ENCODE measurements at places on chromosomes 16 and 17. TPM values are rescaled to one million over a fixed set of nuclear protein-coding genes. Genes with fewer than 3 reads are reported as not detected.

Gene KRTAP4-7
- total RNA-seq, result not detected

- DNase-seq, result peak; percentile 87
Observed at GRCh38 chr16:56356276-56357240, 68.8 kb downstream of the AMFR start.

- DNase-seq, result no peak
Observed at GRCh38 chr16:47660540-47660939, 199.4 kb downstream of the PHKB start.

- no peak for DNase-seq
Observed at GRCh38 chr16:27052007-27052406, 14.7 kb upstream of the C16orf82 start.

Gene ASB16
- 0.23 TPM for total RNA-seq

- peak; percentile 58 for DNase-seq
Observed at GRCh38 chr17:17514993-17515933, 19.1 kb upstream of the RASD1 start.

GRCh38 chr16:24164416-24164815 lies 91.7 kb upstream of the CACNG3 start:
- DNase-seq, result no peak

- DNase-seq, result no peak
Observed at GRCh38 chr16:79184464-79185030, 416.0 kb downstream of the MAF start.

Gene SLFN5
- 4.8 TPM for total RNA-seq

GRCh38 chr17:67602974-67603373 lies 114.8 kb upstream of the NOL11 start:
- DNase-seq, result peak; percentile 62

Gene TAT
- total RNA-seq, result 0.66 TPM

GRCh38 chr17:7704601-7705268 lies at the start of gene EFNB3:
EFNB3 (plus strand) TSS chr17:7705202; CDS start chr17:7705599, 397 bp downstream.
- peak; percentile 79 for DNase-seq

DNA sequence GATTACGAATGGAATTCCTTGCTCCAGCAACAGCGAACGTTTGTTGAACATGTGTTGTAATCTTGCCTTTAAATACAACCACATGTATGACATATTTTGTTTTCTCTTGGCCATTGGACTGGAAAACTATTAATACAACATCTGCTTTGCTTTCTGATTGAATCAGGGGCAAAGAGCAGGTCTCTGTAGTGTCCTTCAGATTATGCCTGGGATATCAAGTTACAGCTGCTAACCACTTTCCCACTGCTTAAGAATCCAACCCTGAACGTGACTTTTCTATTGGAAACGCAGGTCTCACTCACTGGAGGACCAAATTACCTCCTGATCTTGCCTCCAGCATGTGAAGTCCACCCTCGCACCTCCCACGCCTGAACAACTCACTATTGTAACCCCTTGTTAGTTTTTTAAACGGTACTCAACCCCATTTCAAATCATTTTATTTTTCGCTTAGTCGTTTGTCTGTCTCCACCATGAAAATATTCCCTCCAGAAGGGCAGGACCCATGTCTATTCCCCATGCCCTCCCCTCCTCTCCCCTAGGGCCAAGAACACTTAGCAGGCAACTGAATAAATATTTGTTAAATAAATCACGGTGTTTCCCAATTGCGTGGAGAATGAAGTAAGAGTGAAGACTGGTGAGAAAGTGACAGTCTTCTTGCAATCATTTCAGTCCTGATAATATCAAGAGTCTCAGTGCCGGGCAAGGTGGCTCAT lies 57.4 kb upstream of the MRTFB start:
- no peak for DNase-seq

Gene ZNF423
- 37.6 TPM for total RNA-seq

Gene ZNF385C
- total RNA-seq, result 3.7 TPM

DNA sequence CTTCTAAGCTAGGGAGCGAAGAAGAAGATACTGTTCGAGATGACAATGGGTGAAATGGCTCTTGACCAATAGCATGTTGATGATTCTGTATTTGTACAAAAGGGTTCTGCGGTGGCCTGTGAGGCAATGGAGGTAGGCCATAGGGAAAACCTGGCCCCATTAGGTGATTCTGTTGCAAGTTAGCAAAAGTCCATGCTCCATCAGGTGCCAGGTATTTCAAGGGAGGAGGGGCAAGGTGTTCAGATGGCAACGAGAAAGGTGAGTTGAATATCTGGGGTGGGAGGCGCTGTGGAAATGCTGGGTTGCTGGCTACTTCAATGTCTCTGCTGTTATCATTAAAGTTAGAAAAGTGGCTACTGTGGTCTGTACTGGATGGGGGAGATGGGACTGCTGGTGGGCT lies 62.8 kb downstream of the CACNG1 start:
- no peak for DNase-seq

Gene DOC2A
- 16.4 TPM for total RNA-seq

GRCh38 chr16:3400446-3400778 lies 392 bp downstream of the ZSCAN32 start:
- DNase-seq, result no peak

- peak; percentile 79 for DNase-seq
Observed at GRCh38 chr17:10875984-10876555, 38.2 kb upstream of the PIRT start.

DNA sequence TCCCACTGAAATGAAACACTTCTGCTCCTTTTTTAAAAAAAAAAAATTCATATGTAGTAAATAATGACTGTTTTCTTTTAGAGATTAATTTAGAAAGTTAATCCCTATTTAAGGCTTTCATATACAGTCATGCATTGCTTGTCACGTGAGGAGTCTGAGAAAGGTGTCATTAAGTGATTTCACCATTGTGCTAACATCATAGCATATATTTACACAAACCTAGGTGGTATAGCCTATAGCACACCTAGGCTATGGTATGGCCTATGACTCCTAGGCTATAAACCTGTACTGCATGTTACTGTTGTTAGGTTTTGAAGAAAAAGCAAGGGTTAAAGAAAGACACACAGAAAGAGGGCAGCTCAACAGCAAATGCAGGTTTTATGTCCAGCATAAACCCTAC lies 13.7 kb downstream of the PPY start:
- no peak for DNase-seq

GRCh38 chr17:39759204-39759603 lies 21.5 kb downstream of the GRB7 start:
- no peak for DNase-seq

DNA sequence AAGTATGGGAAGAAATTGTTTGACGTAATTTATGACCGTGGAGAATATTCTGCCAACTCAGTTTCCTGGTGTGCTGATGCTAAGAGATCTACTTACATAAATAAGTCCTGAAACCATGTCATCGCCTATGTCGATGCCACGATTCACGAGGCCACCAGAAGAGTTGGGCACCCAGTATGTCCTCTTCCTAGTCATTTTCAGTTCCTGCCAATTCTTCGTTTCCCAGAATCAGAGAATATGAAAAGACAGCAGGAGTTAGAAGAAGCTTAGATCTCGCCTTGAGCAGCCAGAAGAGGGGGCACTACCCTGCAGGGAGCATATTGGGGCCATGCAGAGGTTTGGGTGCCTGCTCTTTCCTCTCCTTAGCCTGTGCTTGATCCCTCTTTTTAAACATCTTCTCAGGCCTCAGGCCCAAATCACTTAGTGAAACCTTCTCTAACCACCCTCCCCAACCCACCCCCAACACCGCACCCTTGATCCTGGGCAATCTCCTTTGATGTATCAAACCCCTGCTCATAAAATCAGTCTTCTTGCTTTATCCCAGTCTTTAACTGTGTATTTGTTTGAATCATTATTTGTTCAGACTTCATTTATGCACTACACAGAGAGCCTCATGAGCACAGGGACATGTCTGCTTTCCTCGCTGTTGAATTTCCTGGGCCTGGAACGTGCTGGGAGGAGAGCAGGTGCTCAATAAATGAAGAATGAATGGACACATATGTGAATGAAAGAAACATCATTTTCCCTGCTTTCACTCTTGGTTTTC lies 12.2 kb upstream of the LONP2 start:
- peak; percentile 53 for DNase-seq

DNA sequence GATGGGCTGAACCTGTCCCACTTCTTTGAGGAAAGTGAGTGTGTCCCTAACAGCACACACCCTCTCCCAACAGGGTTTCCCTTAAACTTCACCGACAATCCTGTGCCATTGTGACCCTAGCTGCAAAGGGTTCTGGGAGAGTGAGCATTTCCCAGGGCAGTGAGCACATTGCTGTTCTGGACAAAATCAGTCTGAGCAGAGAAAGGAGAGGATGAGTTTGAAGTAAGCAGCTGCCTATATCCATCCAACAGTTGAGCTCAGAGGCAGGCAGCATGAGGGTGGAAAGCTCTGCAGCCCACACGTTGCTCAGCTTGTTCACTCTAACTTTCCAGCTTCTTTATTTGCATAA lies 296.5 kb upstream of the MAF start:
- DNase-seq, result no peak

- no peak for DNase-seq
Observed at GRCh38 chr16:14500791-14501190, 129.3 kb downstream of the PARN start.

- DNase-seq, result no peak
Observed at GRCh38 chr16:66670691-66671388, 25.7 kb downstream of the CMTM4 start.

DNA sequence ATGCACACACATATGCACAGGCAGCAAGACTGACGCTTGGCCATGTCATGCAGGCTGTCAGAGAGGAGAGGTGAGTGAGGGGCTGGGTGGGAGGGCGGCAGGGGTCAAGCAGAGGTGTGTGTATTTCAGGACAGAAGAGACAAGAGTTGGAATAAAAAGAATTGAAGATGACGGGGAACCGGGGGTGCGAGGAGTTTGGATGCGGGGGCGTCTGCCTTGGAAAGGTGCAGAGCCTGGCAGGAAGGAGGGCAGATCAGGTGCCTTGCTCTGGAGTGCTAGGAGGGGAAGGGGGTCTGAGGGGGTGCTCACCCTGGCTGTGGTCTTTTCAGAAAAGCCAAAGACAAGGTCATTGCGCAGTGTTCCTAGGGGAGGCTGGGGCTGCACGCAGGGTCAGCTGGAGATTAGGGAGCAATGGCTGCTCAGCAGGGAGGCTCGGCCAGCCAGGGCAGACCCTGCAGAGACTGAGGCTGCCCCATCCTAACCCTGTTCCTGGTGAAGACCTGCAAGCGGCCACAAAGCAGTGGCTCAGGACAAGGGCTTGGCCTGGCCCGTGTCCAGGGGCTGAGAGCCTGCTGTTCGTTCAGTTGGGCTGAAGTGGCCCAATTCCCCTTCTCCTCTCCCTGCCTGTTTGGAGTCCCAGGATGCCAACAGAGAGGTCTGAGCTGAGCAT lies 23.7 kb upstream of the CBX4 start:
- no peak for DNase-seq
